Activated T-helper 1 cell treated with anti-CD3 and anti-CD28 coated beads, Interleukin-2, amount 50 U/mL, for 16 hours (primary cell): ENCODE measurements at places on chromosomes 1 and 21.

DNA sequence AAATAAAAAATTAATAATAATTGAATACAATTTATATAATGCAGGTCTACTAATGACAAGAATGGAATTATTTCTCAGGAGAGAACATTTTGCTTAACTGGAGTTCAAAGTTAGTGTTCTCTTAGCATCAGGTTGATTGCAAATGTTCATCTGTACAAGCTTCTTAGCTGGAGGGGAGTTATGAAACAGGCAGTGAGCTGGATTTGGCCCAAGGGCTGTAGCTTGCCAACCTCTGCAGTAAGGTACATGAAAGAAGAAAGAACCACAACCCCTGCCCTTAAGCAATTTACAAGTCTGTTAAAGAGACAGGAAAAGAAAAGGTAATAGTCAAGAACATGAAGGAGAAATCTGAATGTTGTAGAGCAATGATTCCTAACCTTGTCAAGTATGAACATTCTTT, 17.0 kb downstream of the LPGAT1 start:
- DNase-seq: no peak

DNA sequence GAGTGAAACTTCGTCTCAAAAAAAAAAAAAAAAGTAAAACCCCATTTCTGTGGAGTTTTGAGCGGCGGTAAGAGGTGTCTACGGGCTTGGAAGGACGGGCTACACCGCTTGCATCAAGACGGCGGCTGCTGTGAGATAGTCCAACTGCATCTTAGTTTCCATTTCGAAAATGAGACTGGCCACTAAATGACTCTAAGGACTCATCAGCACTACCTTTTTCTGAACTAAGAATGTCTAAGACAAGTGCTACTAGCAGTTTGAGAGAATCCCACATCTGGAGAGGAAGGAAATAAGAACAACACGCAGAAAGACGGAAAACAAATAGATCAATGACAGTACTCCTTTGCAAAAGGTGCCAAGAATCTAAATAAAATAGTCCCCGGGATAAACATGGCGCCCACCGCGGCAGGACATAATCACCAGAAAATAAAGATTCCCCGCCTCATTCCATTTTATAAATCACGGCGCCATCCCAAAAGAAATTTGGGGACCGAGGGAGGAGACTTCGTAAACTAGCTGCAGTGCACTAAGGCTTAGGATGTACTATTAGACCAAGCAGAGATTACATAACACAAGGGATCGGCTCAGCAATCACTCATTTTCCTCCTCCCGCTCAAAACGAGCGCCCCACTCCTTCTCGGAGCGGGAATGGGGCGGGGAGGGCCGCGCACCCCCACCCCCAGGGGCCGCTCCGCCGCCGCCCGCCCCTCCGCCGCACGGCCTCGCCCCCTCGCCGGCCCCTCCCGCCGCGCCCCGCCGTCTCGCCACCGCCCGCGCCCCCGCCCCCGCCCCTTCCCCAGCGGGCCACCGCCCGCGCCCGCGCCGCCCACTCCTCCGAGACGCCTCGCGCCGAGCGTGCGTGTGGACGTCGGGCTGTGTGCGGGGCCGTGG, 1.1 kb downstream of the POGZ start:
- peak; percentile 63 for DNase-seq

- DNase-seq: no peak
Measured at GRCh38 chr1:186476264-186477040, 15.5 kb upstream of the PDC start.

GRCh38 chr1:8873506-8874229, 4.8 kb downstream of the ENO1 start:
- DNase-seq: peak; percentile 65

DNA sequence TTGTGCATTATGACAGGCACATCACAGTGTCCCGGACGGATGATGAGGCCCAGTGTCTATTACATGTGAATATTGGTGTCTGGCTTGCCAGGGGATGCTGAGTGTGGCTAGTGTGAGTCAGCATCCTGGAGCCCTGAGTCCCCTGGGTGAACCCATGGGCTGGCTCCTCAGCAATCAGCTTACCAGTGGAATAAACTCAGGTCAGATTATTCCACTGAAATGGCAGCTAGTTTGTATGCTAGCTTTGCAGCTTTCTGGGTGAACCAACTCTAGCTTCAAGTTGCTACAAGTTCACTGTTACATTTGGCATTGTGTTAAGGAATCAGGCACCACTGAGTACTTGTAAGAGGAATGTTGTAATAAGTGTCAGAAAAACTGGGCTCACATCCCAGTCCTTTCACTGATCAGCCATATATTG, 23.9 kb upstream of the RPTN start:
- DNase-seq: no peak
